ENCODE measurements at places on chromosomes 16 and 17.

DNA sequence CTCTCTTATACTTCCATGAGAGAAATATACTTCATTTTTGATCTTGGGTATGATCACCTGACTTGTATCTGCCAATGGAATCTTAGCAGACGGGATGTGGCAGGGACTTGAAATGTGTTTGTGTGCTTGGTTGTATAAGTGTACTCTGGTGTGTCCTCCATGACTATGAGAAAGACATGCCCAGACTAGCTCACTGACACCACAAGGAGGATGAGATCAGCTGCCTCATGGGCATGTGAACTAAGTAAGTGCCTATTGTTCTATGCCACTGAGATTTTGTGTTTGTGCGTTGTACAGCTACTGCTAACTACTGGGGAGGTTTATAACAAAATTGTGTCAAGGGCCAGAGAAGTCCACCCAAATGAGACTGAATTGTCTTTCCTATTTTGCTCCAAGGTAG lies 402.2 kb upstream of the SALL1 start:
- DNase-seq: no peak

DNA sequence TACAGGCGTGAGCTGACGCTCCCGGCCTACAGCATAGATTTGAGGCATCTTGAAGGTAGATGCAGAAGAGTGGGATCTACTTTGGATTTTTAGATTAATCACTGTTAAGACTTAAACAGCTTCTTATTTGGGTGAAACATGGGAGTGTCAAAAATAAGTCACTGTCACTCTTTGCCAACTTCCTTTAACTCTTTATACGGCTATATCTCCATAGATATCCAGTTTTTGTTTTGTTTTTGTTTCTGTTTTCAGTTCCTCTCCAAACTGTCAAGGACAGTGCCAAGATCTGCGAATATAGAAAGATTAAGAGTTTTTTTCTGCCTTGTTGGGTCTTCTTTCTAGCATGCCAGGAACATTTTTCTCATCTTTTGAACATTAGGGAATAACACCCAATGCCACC lies 706.1 kb downstream of the WWOX start:
- DNase-seq: no peak

- DNase-seq: no peak
These were observed 138.7 kb upstream of the RPH3AL start for GRCh38 chr17:491086-492021.

DNA sequence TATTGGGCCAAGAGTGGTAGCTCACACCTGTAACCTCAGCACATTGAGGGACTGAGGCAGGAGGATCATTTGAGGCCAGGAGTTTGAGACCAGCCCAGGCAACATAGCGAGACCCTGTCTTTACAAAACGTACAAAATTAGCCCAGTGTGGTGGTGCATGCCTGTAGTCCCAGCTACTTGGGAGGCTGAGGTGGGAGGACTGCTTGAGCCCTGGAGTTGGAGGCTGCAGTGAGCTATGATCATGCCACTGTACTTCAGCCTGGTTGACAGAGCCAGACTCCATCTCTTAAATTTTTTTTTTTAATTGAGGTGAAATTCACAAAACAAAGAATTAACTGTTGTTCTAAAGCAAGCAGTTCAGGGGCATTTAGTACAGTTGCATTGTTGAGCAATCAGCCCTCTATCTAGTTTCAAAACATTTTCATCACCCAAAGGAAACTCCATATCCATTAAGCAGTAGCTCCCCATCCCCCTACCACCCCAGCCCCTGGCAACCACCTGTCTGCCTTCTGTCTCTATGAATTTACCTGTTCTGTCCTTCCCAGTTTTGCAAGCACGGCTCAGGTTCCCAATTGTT lies 15.6 kb downstream of the SNX29 start:
- no peak for DNase-seq

DNA sequence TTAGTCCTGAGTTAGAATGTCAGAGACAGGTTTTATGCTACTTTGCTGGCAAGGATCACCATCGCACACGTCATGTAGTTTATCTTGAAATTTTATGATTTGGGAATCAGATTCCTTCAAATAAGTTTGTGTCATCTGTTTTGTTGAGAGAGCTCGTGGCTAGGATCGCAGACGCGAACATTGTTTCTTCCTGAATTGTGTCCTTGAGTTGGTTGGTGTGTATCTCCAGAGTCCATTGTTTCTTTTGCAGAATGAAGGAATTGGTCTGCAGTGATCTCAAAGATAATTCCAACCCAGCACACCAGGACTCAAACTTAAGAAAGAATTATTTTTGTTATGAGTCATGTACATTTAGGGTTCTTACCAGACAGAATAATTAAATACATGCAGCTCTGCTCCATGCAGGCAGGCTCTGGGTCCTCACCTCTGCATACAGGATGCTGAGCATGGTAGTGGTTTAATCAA lies 51.6 kb downstream of the PRKCA start:
- no peak for DNase-seq

DNA sequence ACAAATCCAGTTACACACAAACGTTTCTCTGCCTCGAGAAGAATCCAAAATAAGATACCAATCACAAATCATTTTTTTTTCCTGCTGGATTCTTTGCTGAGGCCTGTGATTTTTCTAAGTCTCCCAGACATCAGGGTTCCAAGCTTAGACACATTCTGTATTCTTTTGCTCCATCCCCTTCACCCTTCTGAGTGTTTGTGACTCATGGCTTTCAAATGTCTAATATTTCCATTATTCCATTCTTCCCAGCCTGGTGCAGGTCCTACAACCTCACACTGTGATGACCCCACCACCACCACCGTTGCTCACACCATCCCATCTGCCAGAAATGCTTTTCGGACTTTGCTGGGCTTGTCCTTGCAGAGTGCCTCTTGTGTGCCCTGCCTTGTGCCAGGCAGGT lies 480.1 kb downstream of the SOX9 start:
- DNase-seq: no peak

DNA sequence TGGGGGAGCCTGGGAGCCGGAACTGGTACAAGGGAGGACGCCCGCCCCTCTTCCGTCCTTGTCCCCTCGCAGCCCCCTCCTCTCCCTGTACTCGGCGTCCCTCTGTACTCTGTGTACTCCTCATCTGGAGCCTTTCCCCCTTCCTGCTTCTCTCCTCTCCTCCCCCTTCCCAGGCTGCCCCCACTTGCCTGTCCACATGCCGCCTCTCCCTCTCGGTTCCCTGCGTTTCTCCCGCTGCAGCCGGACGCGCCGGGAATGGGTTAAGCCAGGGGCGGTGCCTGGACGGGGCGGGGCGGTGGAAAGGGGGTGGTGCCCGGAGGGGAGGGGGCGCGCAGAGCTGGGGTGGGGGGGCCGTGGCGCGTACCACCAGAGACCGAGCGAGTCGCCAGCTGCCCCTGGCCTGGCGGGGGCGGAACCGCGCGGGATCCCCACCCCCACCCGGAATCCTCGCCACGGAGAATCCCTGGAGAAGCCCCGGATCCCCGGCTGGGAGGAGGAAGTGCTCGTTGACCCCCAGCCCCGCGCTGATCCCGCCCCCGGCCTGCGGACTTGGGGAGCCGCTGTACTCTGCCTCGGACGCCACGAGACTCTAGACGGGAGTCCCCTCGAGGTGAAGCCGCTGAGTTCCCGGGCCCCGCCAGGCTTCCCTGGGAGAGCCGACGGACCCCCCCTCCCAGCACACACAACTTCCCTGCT lies 22.6 kb downstream of the GJD3 start:
- no peak for DNase-seq

GRCh38 chr16:5944971-5945370 lies 847.4 kb upstream of the EEF2KMT start:
- DNase-seq: no peak

- DNase-seq: no peak
These were observed 5.2 kb upstream of the MRPL38 start for GRCh38 chr17:75909812-75910274.
